ENCODE measurements at places on chromosomes 5 and 9.

GRCh38 chr5:127820910-127821553, 117.8 kb downstream of the CCDC192 start:
- no peak for DNase-seq

DNA sequence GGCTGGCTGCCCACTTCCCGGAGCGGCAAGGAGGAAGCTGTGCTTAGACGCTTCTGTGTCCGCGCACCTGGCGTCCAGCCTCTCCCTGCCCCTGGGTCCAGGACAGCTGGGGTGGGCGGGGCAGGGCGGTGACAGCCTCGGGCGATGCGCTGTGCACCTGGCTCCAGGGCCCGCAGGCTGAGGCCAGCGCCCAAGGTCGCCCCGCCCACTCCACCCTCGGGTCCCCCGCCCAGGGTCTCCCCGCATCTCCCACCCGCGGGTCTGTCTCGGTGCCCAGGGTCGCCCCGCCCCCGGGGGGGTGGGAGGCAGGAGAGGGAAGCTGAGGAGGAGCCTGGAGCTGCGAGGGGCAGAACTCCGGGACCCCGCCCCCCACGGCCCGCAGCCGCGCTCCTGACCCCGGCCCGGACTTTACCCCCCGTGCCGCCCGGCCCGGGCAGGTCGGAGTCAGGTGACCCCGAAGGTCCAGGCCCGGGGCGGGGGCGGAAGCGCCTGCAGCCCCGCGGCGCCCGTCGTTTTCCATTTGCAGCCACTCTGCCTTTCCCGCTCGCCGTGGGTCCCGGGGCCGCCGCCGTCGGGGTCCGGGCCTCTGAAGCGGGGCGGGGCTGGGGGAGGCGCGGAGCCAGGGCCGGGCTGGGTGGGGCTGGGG, at the start of gene ENTPD8:
Gene ENTPD8 (minus strand): TSS at position 69 of the 646 bp plus-strand sequence. CDS start 3,072 bp downstream, outside the sequence.
- peak; percentile 35 for DNase-seq

- DNase-seq, result no peak
Observed at GRCh38 chr9:27787891-27788290, 214.6 kb upstream of the C9orf72 start.

- DNase-seq, result no peak
Observed at GRCh38 chr5:125713109-125713805, 710.0 kb upstream of the GRAMD2B start.

GRCh38 chr9:127568618-127568970, 43.5 kb upstream of the STXBP1 start:
- DNase-seq, result no peak

GRCh38 chr5:83470526-83471404, 779 bp upstream of the VCAN start:
- DNase-seq, result no peak

All from CD4-positive, alpha-beta T cell treated with Interleukin-17A for 4 hours (primary cell).